Lower leg skin (tissue), 4 donors: ENCODE measurements at places on chromosomes 11 and 22.
A peak's percentile ranks its signal among the peaks of the same experiment; 100 is the strongest.

- DNase-seq, result no peak
Observed at GRCh38 chr11:133929401-133930052, 27.2 kb downstream of the IGSF9B start.

DNA sequence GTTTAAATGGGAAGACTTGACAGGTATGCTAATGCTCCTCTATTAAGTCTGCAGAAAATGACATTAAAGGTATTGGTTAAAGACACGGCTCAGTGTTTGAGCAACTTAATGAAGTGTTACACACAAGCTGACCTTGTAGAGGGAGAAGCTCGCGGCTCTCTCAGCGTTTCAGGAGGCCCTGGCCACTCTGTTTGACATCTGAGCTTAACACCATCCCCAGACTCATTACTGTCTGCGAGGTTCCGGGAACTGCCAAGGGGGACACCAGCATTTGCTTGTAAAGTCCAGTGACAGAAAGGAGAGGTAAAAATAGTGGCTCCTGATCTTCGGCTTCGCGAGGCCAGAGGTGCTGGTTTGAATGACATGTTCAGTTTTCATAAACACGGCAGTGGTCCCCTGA is 540.7 kb upstream of the CADM1 start:
- no peak for DNase-seq

- no peak for DNase-seq
Observed at GRCh38 chr22:38862375-38863329, 9.4 kb downstream of the CBX6 start.

GRCh38 chr11:33258631-33259205 is 1.5 kb downstream of the HIPK3 start:
- DNase-seq, result no peak

- no peak for DNase-seq
Observed at GRCh38 chr22:26172389-26172990, 3.2 kb downstream of the SEZ6L start.

DNA sequence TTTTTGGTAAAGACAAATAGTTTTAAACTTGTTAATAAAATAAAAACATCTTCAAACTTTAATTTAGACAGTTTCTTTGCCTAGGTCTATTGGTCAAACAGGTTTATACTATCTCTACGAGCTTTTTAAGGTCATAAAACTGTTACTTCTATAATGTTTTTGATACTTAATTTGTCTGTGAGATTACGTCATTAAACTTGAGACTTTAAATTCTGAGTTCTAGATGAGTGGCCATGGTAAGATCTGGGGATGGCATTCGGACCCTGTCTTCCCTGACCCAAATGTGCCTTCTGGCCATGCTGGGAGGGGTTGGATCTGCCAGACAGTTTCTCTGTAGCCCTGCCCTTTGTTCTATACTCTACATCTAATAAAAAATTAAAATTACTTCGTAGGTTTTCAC is 497.8 kb downstream of the TMEM135 start:
- no peak for DNase-seq

DNA sequence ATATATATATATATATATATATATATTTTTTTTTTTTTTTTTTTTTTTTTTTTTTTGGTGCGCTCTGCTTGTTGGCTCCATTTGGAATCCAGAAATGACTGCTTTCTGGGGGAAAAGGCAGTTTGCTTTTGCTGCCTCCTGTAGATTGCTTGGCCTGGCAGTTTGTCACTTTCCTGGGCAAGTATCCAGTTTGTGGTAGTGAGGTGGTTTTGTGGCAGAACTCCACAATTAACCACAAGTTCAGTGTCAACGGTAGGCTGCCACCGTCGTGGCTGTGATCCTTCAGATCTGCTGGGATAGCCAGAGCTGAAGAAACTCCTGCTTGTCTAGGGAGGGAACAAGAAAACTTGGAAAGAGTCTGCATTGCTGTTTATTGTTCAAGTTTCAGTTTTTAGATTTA is 5.0 kb upstream of the PDE3B start:
- no peak for DNase-seq

DNA sequence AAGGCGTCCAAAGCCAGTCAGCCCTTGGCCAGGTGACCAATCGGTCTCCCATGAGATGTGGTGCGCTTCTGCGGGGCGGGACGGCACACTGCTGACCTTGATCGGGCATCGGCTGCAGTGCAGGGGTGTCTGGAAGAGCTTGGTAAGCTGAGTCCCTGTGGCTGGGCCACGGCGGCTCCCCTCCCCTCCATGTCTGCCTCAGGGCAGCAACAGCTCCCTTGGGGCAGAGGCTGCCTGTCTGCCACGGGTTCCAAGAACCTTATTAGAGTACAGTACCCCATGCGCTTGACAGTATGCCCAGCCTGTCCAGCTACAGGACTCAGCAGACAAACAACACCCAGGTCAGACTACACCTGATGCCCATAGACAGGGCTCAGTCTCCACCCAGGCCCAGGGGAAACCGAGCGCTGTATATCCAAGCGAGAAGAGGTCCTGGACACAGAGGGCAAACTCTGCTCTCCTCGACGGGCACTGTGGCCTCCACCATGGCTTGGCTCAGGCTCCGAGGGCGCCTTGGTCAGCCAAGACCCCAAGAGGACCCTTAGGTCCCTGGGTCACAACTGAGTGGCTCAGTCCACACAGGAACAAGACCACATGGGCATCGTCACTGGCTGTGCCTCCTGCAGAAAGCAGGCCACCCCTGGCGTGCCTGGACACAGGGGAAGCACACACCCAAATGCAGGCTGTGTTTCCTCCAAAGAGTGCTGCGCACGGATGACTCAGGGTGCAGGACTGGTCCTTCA is 18.9 kb downstream of the TSPAN32 start:
- peak; percentile 78 for DNase-seq

- DNase-seq, result no peak
Observed at GRCh38 chr11:88522624-88523385, 185.3 kb upstream of the CTSC start.

DNA sequence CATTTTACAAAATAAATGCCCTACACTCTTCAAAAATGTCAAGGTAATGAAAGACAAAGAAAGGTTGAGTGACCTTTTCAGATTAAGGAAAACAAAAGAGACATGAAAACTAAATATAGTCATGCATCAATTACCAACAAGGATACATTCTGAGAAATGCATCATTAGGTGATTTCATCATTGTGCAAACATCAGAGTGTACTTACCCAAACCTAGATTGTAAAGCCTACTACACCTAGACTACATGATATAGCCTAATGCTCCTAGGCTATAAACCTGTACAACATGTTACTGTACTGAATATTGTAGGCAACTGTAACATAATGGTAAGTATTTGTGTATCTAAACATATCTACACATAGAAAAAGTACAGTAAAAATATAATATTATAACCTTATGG is 26.7 kb downstream of the INTS4 start:
- no peak for DNase-seq

DNA sequence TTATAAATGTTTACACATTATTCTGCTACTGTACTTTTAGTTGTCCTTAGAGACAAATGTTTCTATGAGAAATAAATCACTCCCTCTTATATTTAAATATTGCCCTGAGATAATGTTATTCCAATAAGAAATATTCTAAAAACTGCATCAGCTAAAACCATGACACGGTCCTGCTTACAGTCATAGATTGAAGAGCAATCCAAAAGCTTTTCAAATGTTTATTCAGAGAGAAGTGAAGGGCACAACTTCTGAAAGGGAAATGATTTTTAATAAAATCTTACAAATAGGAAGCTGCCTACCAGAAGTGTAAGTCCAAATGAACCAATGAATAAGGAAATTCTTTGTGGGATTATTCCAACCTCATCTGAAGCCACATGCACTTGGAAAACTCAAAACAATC is 49.2 kb downstream of the STK33 start:
- DNase-seq, result no peak

DNA sequence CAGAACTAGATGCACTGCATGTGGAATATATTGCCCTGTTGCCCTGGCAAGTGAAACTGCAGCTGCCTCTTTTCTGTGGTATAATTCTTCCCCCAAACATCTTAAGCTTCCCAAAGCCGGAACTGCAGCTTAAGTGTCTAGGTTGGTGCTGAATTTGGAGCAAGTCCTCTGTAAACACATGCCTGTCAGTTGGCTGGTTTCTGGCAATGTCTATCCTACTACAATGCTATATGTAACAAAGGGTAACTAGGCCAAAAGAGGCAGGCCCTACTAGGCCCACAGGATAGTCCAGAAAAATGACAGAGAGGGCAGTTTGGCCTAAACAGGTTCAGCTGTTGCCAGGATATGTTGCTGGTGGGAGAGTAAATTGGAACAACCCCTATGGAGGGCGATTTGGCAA is 27.9 kb downstream of the ASCC2 start:
- DNase-seq, result no peak

DNA sequence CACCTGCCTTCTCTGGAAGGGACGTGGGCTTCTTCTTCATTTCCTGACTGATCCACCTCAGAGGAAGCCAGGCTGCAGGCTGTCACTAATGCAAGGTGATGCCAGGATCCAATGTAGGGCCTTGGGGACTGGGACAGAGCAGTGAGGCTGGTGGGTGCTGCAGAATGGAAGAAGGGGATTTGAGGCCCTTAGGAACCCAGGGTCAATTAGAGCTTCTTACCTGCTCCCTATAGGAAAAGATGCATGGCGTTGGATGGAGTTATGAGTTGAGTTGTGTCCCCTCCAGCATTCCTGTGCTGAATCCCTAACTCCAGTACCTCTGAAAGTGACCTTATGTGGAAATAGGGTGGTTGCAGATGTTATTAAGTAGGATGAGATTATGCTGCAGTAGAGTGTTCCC is 190.4 kb downstream of the MIAT start:
- DNase-seq, result no peak

GRCh38 chr11:34426766-34427185 is 12.0 kb upstream of the CAT start:
- no peak for DNase-seq

- no peak for DNase-seq
Observed at GRCh38 chr11:68011051-68011943, 1.2 kb downstream of the ALDH3B1 start.

GRCh38 chr22:24291515-24292201 is 21.0 kb downstream of the SPECC1L start:
- no peak for DNase-seq

DNA sequence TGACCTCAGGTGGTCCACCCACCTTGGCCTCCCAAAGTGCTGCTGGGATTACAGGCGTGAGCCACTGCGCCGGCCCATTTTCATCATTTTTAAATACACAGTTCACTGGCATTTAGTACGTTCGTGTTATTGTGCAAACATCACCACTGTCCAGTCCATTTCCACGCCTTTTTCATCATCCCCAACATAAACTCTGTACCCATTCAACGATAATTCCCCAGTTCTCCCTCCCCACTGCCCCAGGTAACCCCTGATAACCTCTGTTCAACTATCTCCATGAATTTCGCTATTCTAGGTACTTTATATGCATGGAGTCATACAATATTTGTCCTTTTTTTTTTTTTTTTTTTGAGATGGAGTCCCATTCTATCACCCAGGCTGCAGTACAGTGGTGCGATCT is 18.2 kb upstream of the ELFN2 start:
- no peak for DNase-seq

GRCh38 chr22:39348909-39349505 is 784 bp upstream of the SYNGR1 start:
- no peak for DNase-seq

- DNase-seq, result no peak
Observed at GRCh38 chr11:33515347-33515746, 185.3 kb downstream of the C11orf91 start.

- no peak for DNase-seq
Observed at GRCh38 chr11:120044011-120044675, 93.8 kb downstream of the TRIM29 start.

- peak; percentile 92 for DNase-seq
Observed at GRCh38 chr22:50498322-50498890, 9.1 kb downstream of the LMF2 start.

DNA sequence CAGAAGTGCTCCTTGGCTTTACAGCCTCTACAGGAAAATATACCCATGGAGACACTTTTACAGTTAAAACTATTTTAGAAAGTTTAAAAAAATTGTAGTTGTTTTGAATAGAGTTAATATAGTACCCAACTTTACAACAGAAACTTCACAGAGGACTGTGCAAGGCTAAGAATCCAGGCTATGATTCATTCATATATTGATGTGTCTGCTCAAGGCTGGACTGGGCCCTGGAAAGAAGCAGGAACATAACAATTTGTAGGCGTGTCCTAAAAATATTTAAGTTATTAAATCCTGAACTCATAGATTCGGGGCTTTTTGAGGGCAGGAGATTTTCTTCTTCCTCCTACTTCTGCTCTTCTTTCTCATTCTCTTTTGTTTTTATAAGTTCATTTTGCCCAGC is 291.5 kb upstream of the CCDC179 start:
- no peak for DNase-seq

DNA sequence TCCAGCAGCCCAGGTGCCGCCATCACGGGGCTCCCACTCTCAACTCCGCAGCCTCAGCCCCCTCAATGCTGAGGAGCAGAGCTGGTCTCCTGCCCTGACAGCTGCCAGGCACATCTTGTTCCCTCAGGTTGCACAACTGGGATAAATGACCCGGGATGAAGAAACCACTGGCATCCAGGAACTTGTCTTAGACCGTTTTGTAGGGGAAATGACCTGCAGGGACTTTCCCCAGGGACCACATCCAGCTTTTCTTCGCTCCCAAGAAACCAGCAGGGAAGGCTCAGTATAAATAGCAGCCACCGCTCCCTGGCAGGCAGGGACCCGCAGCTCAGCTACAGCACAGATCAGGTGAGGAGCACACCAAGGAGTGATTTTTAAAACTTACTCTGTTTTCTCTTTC is at the start of gene SAA1:
Gene SAA1 (plus strand): TSS at position 316 of the 400 bp plus-strand sequence. CDS start 624 bp downstream, outside the sequence.
- DNase-seq, result no peak

GRCh38 chr11:83827520-83827919 is 541.4 kb upstream of the CCDC90B start:
- no peak for DNase-seq

DNA sequence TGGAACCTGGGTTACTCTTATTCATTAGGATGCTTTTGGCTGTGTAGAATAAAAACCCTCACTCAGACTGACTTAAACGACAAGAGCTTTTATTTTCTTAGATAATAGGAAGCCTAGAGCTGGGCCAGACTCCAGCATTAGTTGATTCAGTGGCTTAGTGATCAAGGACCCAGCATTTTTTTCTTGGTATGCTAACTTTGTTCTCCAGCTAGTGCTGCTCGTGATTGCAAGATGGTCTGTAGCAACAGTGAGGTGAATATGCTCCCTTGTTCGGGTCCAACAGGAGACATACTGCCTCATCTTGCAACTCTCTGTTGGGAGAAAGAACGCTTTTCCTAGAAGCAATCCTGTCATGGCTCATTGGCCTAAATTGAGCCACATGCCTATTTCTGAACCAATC is 33.4 kb downstream of the INSC start:
- DNase-seq, result no peak

- no peak for DNase-seq
Observed at GRCh38 chr11:106305458-106305857, 228.0 kb downstream of the AASDHPPT start.

- DNase-seq, result peak; percentile 28
Observed at GRCh38 chr11:58919561-58919960, 19.7 kb upstream of the GLYATL1 start.
